NCI-H187 treated with DMSO at 0.1 percent for 48 hours (cell line): ENCODE measurements at places on chromosomes 2 and 18.

- no peak for DNase-seq
Observed at GRCh38 chr2:108541451-108541850, 7.2 kb downstream of the LIMS1 start.

DNA sequence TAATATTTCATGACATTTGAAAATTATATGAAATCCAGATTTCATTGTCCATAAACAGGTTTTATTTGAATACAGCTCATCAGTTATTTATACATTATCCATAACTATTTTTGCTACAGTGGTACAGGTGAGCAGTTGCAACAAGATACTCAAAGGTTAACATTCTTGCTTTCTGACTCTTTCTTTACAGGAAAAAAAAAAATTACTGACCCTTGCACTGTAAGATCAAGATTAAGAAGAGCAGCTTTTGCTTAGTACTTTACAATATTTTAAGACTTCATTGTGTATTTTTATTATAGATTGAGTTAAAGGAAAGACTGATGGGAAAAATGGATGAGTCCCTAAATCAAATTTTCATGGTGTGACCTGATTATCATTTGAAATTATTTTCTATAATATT, 11.2 kb downstream of the ETAA1 start:
- no peak for DNase-seq

- DNase-seq, result no peak
Observed at GRCh38 chr2:42298996-42299754, 61.8 kb downstream of the COX7A2L start.

DNA sequence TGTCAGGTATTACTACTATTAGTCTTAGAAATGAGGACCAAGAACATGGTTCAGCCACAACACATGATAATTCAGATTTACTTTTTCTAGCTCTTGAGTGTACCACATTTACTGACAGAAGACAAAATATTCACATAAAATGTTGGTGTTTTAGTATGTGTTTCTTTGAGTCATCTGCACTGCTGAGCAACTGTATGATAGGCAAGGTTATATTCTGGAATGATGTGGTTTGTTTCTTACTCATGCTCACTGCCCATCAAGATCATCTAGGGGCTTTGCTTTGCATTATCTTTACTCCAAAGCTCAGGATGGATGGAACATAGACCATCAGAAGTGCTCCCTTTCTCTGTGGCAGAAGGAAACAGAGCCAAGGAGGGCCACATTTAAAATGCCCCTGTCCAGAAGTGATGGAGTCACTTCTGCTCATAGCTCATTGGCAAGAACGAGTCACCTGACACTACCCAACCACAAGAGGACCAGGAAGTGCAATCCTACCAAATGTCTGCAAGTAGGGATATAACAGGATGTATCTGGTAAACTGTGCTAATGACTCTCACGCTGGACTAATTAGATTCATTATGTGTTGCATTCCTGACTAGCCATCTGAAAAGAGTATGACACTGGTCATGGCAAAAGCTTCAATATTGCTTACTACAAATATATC, 81.5 kb downstream of the DIS3L2 start:
- DNase-seq, result no peak
